Stimulated activated CD4-positive, alpha-beta T cell treated with anti-CD3 and anti-CD28 coated beads, Interleukin-2, amount 100 ng/mL, for 48 hours (primary cell): ENCODE measurements at places on chromosomes 2 and 18.

GRCh38 chr2:70757360-70757759 is 10.6 kb downstream of the ADD2 start:
- no peak for DNase-seq

GRCh38 chr2:115733190-115733775 is 1290.8 kb downstream of the DPP10 start:
- DNase-seq = no peak

- no peak for DNase-seq
These were observed 33.5 kb upstream of the CERS6 start for GRCh38 chr2:168422584-168422983.

- DNase-seq = no peak
These were observed 76.1 kb upstream of the MC4R start for GRCh38 chr18:60448487-60449267.

- DNase-seq = no peak
These were observed 51.0 kb upstream of the CYP26B1 start for GRCh38 chr2:72198532-72199241.

DNA sequence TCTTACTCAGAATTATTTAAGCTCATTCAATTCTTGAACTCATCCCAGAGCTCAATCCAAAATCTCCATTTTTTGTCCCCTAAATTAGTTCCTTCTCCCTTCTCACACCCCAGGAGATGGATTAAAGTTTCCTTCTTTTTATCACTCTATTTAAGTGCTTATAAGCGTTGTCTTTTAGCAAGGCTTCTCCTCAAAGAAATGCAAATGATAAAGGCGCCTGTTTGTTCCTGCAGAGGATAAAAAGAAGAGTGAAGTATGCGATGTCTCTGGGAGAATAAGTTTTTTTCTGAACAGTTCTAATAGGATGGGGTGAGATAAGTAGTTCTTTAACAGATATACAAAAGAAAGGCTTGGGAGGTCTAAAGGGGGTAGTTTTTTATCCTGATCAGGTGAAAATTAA is 303.3 kb downstream of the CNTNAP5 start:
- DNase-seq = no peak

- DNase-seq = peak; percentile 42
These were observed 46.0 kb upstream of the PAX8 start for GRCh38 chr2:113324684-113325160.

DNA sequence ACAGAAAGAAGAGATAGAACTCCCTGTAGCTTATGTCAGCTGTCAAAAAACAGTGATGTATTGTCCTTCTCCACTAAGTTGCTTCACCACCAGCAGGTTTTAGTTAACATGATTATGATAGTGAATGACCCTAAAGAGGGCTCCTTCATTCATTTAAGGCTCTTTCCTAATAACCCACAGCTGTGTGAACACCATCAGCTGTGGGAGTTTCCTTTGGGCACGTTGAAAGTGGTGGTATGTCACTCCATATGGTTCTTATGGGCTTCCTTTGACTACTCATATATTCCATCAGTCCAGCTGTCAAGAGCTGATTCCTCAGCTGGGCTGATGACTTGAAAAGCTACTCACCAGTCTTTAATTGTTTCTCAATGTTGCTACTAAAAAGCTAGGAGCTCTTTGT is 210.3 kb downstream of the UBE2E3 start:
- no peak for DNase-seq

DNA sequence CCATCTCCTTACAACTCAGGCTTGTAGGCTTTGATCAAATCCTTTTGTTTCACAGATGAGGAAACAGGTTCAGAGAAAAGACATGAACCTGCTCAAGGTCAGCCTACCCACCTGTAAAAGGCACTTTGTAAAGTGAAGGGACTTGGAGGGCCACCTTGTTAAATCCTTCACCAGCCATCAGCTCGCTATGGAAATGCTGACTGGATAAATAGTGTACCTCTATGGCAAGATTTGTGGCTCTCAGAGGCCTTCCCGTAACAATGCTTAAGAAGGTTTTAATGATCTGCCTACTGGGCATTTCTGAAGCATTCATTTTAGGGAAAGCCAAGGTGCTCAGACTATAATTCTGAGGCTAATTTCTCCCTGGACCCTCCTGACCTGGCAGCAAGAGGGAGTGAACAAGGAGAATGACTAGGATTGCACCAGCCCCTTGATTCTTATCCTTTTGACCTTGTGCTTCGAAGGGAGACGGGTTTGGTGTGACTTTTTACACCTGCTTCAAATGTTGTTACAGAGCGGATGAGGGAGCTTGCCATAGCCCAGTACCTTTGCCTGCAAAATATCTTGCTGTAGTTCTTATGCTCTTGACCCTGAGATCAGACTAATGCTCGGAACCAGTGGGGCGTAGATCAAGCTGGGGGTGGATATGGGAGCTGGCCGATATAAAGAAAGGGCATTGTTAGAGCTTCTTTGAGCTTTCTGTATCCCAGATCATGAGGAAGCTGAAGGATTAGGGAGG is 90.9 kb upstream of the CXCR4 start:
- no peak for DNase-seq

DNA sequence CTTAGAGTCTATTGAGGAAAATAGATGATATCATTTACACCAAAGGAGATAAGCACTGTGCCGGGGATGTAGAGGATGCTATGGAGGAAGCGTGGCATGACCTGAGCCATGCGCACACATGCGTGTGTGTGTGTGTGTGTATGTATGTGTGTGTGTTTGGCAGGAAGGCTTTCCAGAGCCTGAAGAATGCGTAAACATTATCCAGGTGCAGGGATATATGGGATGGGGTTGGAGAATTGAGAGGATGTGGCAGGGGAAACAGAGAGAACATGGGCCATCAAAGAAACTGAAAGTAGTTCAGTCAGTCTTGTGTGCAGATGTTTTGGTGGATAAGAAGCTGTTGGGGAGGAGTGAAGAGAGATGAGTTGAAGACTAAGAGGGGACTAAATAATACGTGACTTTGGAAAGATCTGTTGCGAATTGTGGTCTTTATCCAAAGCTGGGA is 9.3 kb upstream of the STAT1 start:
- no peak for DNase-seq

DNA sequence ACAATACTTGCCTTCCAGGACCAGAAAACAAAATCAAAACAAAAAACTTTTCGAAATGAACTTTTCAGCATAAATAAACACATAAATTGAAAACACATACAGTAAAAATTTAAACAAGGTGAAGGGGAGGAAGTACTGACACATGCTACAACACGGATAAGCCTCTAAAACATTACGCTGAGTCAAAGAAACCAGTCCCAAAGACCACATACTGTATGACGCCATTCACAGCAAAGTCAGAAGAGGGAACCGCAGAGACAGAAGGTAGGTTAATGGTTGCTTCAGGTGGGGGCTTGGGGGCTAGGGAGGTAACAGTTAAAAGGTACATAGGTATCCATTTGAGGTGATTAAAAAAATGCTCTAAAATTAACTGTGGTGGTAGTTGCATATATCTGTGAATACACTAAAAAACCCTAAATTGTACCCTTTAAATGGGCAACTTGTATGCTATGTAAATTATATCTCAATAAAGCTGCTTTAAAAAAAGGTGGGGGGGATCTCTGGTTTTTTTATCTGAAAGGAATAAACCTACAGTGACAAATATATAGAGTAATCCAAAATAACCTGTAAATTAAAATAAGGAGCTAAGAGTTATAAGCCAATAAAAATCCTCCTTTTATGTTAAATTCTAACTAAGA is 7.1 kb downstream of the COX7A2L start:
- no peak for DNase-seq
